ENCODE measurements at places on chromosomes 7 and 10. TPM values are rescaled to one million over a fixed set of nuclear protein-coding genes. Genes with fewer than 3 reads are reported as not detected.

ALOX5 gene
- 7.3 TPM for total RNA-seq

HK1 gene
- total RNA-seq: 186 TPM

CLCN1 gene
- total RNA-seq: not detected

ZNF37A gene
- 7.3 TPM for total RNA-seq

FGFBP3 gene
- total RNA-seq: 0.32 TPM

GRCh38 chr7:77453531-77453930, 37.4 kb upstream of the GSAP start:
- DNase-seq: no peak

- no peak for DNase-seq
Observed at GRCh38 chr7:106875508-106875907, 10.4 kb downstream of the PIK3CG start.

DNA sequence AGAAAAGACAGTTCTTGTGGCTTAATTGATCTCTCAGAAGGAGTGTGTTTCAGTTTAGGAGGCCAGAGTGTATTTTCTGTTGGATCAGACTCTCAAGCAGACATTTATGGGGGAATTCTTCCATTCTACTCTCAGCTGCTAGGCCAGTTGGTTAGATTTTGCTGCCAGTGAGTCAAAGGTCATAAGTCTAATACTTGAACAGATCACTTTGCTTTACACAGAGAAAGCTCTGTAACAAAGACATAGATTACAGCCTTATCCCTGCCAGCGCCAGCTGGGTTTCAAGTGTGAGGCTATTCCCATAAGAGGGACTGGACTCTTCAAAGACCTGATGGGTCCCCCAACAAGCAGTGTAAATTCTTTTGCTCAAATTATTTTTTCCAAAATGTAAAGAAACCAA, 145.6 kb upstream of the SEMA3C start:
- DNase-seq: no peak

- no peak for DNase-seq
Observed at GRCh38 chr7:156919132-156919713, 26.2 kb upstream of the LMBR1 start.

- no peak for DNase-seq
Observed at GRCh38 chr10:28545967-28546644, 13.2 kb downstream of the WAC start.

GRCh38 chr10:10209167-10209566, 808.5 kb upstream of the CELF2 start:
- peak; percentile 68 for DNase-seq

DNA sequence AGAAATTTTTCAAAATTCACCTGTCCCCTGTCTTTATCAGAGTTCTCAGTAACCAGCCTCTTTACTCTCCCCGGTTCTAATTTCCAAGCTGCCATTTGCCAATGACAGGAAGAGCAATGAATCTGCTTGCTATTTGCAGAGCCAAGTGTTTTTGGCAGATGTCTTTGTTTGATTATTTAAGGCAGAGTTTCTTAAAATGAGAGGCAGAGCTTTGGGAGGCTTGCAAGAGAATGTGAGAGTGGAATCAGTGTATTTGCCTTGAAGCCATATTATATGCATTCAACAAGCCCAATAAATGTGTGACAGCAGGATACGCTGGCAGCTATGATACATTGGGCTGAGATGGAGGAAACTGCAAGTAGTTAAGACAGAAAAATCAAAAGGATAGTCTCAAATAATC, 196.5 kb downstream of the PHF14 start:
- no peak for DNase-seq

GRCh38 chr7:27099453-27100370, 2.8 kb downstream of the HOXA2 start:
- no peak for DNase-seq

DNA sequence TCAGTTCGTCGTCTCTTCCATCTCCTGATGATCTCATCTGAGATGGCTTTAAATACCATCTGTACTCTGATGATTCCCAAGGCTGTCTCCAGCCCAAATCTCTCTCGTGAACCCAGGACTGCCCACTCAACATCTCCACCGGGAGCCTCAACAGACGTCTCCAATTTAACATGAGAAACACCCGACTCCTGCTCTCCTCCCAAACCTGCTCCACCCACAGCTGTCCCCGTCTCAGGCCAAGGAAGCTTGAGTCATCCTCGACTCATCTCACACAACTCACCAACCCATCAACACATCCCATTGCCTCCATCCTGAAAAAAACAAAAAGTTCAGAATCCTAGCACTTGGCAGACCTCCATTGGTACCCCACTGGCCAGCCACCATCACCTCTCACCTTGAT, 29.7 kb upstream of the CALN1 start:
- DNase-seq: no peak
